ACHN (cell line): ENCODE measurements at places on chromosomes 16 and 17.
A peak's percentile ranks its signal among the peaks of the same experiment; 100 is the strongest.

- peak; percentile 25 for DNase-seq
Observed at GRCh38 chr16:89670496-89671431, 13.1 kb downstream of the SPATA33 start.

DNA sequence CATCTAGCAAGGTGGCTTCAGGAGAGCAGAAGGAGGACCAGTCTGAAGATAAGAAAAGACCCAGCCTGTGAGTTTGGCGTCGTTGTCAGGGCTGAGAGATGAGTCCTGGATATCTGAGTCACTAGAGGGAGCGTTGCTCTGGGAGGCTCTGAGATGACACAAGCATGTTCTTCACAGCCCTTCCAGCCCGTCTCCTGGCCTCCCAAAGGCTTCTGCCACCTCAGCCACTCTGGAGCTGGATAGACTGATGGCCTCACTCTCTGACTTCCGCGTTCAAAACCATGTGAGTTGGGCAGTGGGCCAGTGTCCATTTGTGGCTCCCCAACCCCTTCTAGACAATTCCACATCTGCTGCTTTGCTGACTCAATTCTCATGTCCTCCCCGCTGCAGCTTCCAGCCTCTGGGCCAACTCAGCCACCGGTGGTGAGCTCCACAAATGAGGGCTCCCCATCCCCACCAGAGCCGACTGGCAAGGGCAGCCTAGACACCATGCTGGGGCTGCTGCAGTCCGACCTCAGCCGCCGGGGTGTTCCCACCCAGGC, 2.3 kb downstream of the TGFB1I1 start:
- no peak for DNase-seq

- peak; percentile 32 for DNase-seq
Observed at GRCh38 chr17:29731589-29731929, 108.8 kb upstream of the CORO6 start.

- DNase-seq, result no peak
Observed at GRCh38 chr17:37512442-37513068, 22.9 kb downstream of the DUSP14 start.

- DNase-seq, result peak; percentile 73
Observed at GRCh38 chr17:30921544-30922196, at the start of gene ADAP2. Gene ADAP2, plus strand, starts transcription at chr17:30921945. Its CDS starts 70 bp downstream, at chr17:30922015.

DNA sequence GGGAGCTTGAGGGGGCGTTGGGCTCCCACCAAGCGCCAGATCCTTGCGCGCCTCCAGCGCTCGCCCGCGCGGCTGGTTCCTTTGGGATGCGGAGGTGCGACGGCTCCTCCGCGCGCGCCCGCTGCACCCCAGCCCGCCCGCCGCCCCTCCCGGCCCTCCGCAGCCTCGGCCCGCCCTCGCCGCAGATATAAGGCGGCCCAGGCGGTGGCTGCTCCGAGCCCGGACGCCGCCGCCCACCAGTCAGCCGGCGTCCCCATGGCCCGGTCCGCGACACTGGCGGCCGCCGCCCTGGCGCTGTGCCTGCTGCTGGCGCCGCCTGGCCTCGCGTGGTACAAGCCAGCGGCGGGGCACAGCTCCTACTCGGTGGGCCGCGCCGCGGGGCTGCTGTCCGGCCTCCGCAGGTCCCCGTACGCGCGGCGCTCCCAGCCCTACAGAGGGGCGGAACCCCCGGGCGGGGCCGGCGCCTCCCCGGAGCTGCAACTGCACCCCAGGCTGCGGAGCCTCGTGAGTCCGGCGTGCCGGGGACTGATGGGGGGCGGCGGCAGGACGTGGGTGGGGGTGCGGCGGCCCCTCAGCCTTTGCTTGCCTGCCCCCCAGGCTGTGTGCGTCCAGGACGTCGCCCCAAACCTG, at the start of gene NPB:
Gene NPB, plus strand, starts transcription at position 216 of the 630 bp plus-strand sequence. Its CDS starts 40 bp downstream, at position 256.
- DNase-seq, result no peak

DNA sequence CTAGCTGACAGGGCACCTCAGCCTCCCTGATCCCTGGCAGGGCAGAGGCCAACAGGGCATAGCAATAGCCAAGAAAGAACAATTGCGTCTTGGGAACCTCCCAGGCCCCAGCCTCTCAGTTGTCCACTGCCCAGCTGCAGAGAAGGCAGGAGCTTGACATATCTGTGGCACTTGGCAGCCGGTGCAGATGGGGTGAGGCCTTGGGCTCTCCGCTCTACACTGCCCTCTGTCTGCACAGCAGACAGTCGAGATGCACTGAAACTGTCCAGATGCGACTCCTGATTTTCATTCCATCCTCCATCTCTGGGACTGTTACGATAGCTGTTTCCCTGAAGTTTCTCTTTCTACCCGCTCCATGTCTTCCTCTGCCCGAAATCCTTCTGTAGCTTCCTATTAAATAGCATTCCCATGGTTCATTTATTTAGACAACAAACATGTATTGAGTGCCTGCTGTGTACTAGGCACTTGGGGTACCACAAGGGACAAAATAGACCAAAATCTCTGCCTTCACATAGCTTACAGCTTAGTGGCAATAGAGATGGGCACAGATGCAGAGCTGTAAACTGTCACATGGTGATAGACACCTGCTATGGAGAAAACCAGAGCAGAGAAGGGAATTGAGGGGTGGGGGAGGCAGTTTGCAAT, 3.3 kb downstream of the POLR3E start:
- peak; percentile 71 for DNase-seq

GRCh38 chr16:58497935-58498334, 2.0 kb upstream of the NDRG4 start:
- DNase-seq, result no peak

GRCh38 chr16:81629896-81630634, 149.0 kb upstream of the PLCG2 start:
- no peak for DNase-seq

DNA sequence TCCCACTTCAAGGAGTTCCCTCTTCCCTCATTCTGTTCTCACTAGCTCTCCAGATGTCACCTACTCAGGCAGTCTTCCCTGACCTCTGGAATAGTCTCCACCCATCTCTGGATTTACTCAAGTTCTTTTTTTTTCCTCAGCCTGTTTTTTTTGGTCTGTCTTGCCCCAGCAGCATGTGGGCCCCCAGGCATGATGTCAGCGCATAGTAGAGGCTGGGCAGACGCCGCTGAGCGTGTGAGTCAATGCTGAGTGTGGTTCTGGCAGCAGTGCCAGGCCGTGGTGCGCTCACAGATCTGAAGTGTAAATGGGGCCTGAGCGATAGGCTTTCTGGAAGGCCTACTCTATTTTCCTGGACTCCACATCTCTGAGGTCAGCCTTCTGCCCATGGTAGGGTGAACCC, 2.7 kb upstream of the KCNJ18 start:
- peak; percentile 93 for DNase-seq

DNA sequence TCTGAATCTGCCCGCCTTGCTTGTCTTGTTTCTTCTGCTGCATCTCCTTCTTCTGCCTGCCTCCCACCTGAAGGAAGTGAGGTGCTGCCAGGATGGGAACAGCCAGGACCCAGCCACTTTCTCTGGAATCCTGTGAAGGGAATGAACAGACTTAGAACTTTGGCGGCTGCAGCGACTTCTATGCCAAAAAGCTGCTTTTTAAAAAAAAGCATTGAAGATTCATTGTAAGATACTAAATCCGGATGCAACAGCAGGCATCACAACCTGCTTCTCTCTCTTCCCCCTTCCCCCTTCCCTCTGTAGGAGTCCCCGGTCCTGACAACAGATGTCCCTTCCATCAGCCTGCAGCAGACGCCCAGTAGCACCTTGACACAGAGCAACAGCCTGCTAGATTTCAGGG, 176.3 kb downstream of the HS3ST4 start:
- DNase-seq, result no peak

DNA sequence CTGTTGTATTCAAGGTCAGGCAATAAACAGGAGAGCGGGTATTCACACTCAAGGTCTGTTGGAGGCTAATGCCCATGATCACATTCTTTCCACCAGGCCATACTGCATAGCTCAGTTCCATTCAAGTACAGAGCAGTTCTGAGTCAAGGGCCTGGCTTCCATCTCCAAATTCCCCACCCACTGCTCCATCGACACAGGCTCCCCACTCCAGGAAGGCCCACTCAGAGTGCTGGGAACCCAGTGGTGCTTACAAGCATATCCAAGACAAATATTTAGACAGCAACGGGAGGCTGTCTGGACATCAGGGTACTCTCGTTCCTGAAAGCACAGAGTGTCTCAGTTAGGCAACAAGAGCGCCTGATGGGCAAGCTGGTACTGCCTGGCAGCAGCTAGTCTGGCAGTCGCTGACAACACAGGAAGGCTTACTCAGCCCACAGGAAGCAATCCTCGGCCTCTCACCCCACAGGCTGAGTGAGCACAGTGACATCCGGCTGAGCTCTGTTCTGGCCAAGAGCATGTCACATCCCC, 40.9 kb downstream of the RFFL start:
- DNase-seq, result peak; percentile 78

DNA sequence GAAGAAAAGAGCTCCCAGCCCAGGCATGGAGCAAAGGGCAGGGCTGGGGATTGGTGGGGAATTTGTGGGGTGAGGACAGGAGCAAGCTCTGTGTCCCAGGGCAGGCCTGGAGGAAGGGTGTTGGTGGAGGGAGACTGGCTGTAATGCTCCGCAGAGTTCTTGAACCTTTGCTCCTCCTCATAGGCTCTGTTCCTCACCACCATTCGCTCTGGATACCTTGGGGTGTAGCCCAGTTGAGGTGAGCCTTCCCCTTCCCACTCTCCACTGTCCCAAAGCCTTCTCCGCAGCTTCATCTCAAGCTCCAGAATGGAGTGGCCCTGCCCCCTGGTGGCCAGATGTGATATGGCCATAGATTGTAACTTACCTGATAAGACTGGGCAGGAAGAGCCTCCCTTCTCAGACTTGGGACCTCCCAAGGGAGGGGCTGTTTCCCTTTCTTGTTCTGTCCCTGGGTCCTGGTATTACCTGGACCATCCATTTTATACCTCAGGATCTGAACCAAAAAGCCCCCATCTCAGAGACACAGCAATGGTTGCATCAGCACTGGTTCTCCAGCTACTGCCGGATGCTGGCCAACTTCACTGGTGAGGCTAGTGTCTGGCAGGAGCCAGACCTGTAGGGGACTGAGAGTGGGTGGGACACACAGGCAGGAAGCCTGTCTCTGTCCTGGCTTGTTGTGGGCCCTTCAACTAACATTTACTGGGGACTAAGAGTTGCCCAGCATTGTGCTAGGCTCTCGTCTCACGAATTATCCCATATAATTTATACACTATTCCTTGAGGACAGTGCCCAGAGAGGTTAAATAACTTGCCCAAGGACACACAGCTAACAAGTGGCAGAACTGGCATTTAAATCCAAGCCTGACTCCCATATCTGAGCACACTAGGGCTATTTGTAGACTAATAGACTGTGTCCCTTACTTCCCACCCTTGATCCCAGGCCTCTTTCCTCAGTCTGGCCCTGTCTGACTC, 19.1 kb upstream of the STAC2 start:
- peak; percentile 83 for DNase-seq

DNA sequence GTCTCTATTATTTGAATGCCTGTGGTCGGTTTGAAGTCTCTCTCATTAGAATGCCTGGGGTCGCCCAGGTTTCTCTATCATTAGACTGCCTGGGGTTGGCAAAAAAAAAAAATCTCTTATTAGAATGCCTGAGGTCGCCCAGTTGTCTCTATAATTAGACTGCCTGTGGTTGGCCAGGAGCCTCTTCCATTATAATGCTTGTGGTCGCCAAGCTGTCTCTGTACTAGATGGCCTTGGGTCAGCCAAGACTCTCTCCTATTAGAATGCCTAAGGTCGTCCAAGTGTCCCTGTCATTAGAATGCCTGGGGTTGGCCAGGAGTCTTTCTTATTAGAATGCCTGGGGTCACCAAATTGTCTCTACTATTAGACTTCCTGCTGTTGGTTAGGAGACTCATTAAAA, 2228.4 kb downstream of the TP53TG3F start:
- DNase-seq, result no peak
